ENCODE measurements at places on chromosomes 1 and 21.

- no peak for DNase-seq
Observed at GRCh38 chr1:15315815-15316214, 68.8 kb downstream of the FHAD1 start.

- no peak for DNase-seq
Observed at GRCh38 chr1:224447251-224447650, 12.7 kb upstream of the WDR26 start.

- no peak for DNase-seq
Observed at GRCh38 chr1:19582318-19582717, 61.8 kb upstream of the NBL1 start.

DNA sequence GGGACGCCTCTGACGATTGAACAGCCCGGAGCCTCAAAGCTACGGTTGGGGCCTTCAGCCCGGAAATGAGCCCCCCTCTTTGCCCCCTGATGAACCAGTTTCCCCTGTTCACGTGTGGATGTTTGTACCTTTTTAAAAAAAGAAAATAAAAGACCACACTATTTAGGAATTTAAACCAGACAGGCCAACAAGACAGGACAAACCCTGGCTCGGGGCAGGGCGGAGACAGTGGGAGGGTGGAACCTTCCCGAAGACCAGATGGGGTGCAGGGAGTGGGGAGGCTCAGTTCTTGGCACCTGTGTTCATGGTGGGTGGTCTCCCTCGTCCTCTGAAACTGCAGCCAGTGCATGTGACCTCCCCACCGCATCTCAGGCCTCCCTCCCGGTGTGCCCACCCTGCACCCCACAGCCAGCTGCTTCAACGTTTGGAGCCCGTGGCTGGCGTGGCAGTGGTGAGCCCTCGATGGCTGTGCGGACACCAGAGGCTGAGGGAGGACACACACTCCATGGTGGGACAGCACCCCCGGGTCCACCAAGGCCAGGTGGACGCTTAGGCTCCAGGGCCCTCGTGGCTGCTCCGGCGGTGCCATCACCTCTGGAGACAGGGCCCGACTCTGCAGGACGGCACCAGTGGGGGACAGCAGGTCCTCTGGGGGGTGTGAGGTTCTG, 45.6 kb downstream of the COL18A1 start:
- DNase-seq: no peak

DNA sequence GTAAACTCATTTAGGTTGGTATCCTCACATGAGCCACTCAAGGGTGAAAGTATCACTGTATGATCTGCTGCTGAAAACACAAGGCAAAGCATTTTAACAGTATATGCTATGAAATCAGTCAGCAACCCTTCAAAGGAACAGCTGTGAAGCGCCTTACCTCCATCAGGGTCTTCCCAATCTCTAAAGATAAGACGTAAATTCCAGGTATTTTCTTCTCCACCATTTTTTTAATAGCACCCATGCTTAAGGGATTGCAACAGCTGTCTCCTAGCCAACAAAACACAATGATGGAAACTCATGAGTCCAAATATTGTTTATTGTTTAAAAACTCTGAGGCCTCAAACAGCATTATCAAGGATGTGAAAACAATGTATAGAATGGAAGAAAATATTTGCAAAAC, 4.8 kb downstream of the PPT1 start:
- no peak for DNase-seq

All from HL-60 (cell line).